ENCODE measurements at places on chromosomes 11 and 22. TPM values are rescaled to one million over a fixed set of nuclear protein-coding genes. Genes with fewer than 3 reads are reported as not detected.

- DNase-seq: peak; percentile 43
Observed at GRCh38 chr11:12287374-12288211, 89.8 kb upstream of the PARVA start.

The LMNTD2 gene
- 2.4 TPM for total RNA-seq

DNA sequence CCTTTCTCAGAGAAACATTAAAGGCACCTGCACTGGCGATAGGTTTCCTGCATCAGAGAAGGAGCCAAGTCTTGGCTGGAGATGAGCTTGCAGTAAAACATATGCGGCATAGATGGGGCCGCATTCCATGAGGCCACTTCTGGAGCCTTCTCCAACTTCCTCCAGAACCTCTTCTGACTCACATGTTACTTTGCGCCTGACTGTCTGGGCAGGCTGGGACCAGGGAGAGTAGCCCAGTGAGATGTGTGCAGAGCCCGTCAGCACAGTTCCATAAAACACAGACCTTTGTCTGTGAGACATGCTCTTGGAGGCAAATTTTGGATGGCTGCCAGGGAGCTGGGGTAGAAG lies 55.4 kb upstream of the BID start:
- DNase-seq: no peak

- no peak for DNase-seq
Observed at GRCh38 chr11:123072332-123072761, 10.4 kb upstream of the HSPA8 start.

GRCh38 chr11:3156661-3157311 lies 8.3 kb downstream of the OSBPL5 start:
- peak; percentile 36 for DNase-seq

The ARVCF gene
- total RNA-seq: 1.8 TPM
